ENCODE measurements at places on chromosomes 2 and 18. TPM values are rescaled to one million over a fixed set of nuclear protein-coding genes. Genes with fewer than 3 reads are reported as not detected.

- no peak overlapping the region for H3K4me3 ChIP-seq
- H3K27ac ChIP-seq, result no peak overlapping the region
- no peaks in the 10 kb centered on the region for H3K27me3 ChIP-seq
- no peak for DNase-seq
- H3K4me1 ChIP-seq, result no peaks in the 10 kb centered on the region
These were observed 40.9 kb downstream of the RBBP8 start for GRCh38 chr18:22974001-22974400.

GRCh38 chr2:14632133-14632936 is at the start of gene LRATD1:
TSS of gene LRATD1 (plus strand) at chr2:14632717. CDS start at chr2:14633980, 1,263 bp downstream.
- peaks cover 4% of the 10 kb centered on the region for H3K27me3 ChIP-seq
- peak; percentile 92 for DNase-seq
- H3K36me3 ChIP-seq, result no peaks in the 10 kb centered on the region
- no peak within 1 kb of the TSS for H3K27ac ChIP-seq
- H3K4me3 ChIP-seq, result peak within 1 kb of the TSS; percentile 66

GRCh38 chr2:196253116-196253480 is 81.7 kb upstream of the STK17B start:
- no peaks in the 10 kb centered on the region for H3K36me3 ChIP-seq
- peaks cover under 1% of the 10 kb centered on the region for H3K4me1 ChIP-seq
- no peaks in the 10 kb centered on the region for H3K27me3 ChIP-seq
- H3K4me3 ChIP-seq, result no peak overlapping the region

- no peak within 1 kb of the TSS for H3K27ac ChIP-seq
These were observed at the start of gene CNTNAP5 for GRCh38 chr2:124025171-124025580. TSS of gene CNTNAP5 (plus strand) at chr2:124025287. CDS start at chr2:124025651, 364 bp downstream.

DNA sequence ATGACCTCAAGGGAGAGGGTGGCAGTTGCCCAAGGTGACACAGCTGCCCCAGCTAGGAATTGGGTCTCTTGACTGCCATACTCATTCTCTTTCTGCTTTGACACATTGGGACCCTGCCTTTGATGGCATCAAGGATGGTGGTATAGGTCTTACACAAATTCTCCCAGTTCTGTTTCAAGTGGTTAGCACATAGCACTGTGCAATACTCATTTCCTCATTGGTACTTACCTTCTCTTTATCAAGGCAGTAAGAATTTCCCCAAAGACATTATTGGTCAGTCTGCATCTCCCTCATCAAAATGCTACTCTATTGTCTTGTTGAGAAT is 35.9 kb upstream of the CCDC93 start:
- H3K27ac ChIP-seq, result no peak overlapping the region
- peaks cover 18% of the 10 kb centered on the region for H3K27me3 ChIP-seq
- DNase-seq, result no peak
- no peaks in the 10 kb centered on the region for H3K36me3 ChIP-seq
- no peaks in the 10 kb centered on the region for H3K4me1 ChIP-seq

- no peak overlapping the region for H3K4me3 ChIP-seq
- H3K27ac ChIP-seq, result no peak overlapping the region
- H3K4me1 ChIP-seq, result no peaks in the 10 kb centered on the region
These were observed 20.4 kb downstream of the CMPK2 start for GRCh38 chr2:6845312-6845711.

- H3K4me1 ChIP-seq, result no peaks in the 10 kb centered on the region
- no peak overlapping the region for H3K4me3 ChIP-seq
- no peaks in the 10 kb centered on the region for H3K36me3 ChIP-seq
- no peak for DNase-seq
- H3K27ac ChIP-seq, result no peak overlapping the region
- H3K27me3 ChIP-seq, result no peaks in the 10 kb centered on the region
These were observed 41.1 kb downstream of the RAB3GAP1 start for GRCh38 chr2:135093193-135093592.

- peak; percentile 53 for DNase-seq
- H3K36me3 ChIP-seq, result no peaks in the 10 kb centered on the region
- no peaks in the 10 kb centered on the region for H3K4me1 ChIP-seq
- H3K4me3 ChIP-seq, result no peak overlapping the region
These were observed 801.1 kb upstream of the RAB6C start for GRCh38 chr2:129178356-129178755.

DNA sequence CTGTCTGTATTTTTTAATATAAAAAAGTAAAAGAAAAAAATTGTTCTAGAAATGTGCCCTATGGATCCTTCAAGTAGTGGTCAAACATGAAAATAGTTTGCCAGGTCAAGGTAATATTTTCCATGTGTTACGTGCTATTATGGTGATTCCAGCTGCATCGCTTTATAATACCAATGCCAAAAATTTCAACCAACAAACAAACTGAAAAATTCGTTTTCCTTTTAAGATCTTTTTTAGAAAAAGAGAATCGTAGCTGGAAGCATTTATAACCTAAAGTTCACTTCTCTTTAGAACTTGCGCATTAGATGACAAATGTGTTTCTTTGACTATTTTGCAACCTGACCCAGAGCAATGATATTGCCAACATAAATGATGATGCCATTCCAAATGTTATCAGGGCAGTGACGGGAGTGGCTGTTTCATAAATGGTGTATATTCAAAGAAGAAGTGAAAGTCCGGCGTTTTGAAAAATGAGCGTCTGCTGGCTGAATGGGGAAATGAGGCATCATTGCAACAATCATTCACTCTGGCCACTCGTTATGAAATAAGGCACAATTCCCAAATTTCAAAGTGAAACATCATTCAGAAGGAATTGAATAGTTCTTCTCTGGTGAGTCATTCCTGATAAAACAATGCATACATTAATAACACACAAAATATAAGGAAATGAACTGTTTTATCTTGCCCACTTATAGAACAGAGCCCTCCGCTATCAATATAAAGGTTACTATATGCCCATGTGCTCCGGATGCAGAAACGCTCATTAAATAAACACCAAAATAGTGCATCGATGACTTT is 297.4 kb downstream of the TGIF1 start:
- peaks cover 14% of the 10 kb centered on the region for H3K4me1 ChIP-seq
- H3K27ac ChIP-seq, result peak overlapping the region; percentile 26
- H3K36me3 ChIP-seq, result no peaks in the 10 kb centered on the region
- H3K4me3 ChIP-seq, result no peak overlapping the region

- H3K27me3 ChIP-seq, result no peaks in the 10 kb centered on the region
- H3K4me1 ChIP-seq, result no peaks in the 10 kb centered on the region
- no peak overlapping the region for H3K4me3 ChIP-seq
- H3K36me3 ChIP-seq, result no peaks in the 10 kb centered on the region
- DNase-seq, result no peak
- H3K27ac ChIP-seq, result no peak overlapping the region
These were observed 109.2 kb upstream of the MGAT5 start for GRCh38 chr2:134144651-134145050.

GRCh38 chr2:231294571-231295362 is 96.3 kb downstream of the ARMC9 start:
- H3K4me3 ChIP-seq, result no peak overlapping the region
- no peaks in the 10 kb centered on the region for H3K27me3 ChIP-seq
- peaks cover 15% of the 10 kb centered on the region for H3K36me3 ChIP-seq
- no peak for DNase-seq
- peaks cover 6% of the 10 kb centered on the region for H3K4me1 ChIP-seq
- no peak overlapping the region for H3K27ac ChIP-seq

GRCh38 chr2:178865146-178865936 is 58.1 kb upstream of the TTN start:
- H3K36me3 ChIP-seq, result no peaks in the 10 kb centered on the region
- no peaks in the 10 kb centered on the region for H3K27me3 ChIP-seq
- H3K4me3 ChIP-seq, result no peak overlapping the region
- peaks cover 16% of the 10 kb centered on the region for H3K4me1 ChIP-seq

DNA sequence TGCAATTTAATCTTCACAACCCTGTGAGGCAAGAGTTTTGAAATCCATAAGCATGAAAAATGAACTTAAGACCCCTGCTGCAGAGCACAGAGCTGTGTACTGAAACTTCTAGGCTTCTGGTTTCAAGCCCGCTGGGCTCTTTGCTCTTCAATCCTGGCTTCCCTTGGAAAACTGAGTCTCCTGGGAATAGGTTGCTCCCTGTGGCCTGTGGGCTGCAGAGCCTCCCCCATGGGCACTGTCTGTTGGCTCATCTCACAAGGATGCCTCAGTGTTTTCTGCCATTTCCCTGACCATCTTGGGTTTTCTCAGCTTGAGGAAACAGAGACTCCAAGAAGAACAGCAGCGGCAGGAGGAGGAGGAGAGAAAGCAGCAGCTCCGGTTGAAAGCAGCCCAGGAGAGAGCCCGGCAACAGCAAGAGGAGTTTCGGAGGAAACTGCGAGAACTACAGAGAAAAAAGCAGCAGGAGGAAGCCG is 44.5 kb downstream of the SUMO1 start:
- no peak for DNase-seq
- H3K27ac ChIP-seq, result no peak overlapping the region
- H3K27me3 ChIP-seq, result no peaks in the 10 kb centered on the region
- no peaks in the 10 kb centered on the region for H3K36me3 ChIP-seq

- H3K27ac ChIP-seq, result no peak overlapping the region
- no peak for DNase-seq
- no peaks in the 10 kb centered on the region for H3K36me3 ChIP-seq
- H3K4me3 ChIP-seq, result no peak overlapping the region
- H3K4me1 ChIP-seq, result peaks cover 8% of the 10 kb centered on the region
These were observed 6.9 kb downstream of the OXER1 start for GRCh38 chr2:42756966-42757513.

DNA sequence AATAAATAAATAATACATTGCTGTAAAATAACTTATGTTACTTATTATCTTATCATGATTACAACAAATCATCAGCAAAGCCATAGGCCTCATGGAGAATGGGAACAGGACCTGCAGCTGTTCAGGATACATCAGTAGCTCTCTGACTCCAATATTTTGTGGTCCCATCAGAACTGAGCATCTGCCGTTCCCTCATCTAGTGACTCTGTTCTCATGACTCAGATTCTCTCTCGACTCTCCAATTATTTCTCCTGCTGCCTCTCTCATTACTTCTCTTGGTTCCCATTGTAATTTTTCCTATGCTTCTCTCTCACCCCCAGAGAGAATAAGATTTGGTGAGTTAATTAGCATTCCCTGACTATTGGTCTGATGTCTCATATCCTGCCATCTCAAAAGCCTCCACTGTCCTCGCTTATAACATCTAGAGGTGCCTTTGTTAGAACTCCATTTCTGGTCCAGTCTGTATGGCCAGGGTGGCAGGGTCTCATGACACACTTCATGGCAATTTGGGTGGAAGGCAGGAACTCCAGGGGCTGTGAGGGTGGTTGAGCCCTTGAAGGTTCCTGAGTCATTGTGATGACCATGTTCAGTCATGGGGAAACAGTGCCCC is 78.0 kb upstream of the TANC1 start:
- no peaks in the 10 kb centered on the region for H3K4me1 ChIP-seq
- no peaks in the 10 kb centered on the region for H3K36me3 ChIP-seq
- H3K27ac ChIP-seq, result no peak overlapping the region
- no peak for DNase-seq
- no peak overlapping the region for H3K4me3 ChIP-seq
- no peaks in the 10 kb centered on the region for H3K27me3 ChIP-seq

DNA sequence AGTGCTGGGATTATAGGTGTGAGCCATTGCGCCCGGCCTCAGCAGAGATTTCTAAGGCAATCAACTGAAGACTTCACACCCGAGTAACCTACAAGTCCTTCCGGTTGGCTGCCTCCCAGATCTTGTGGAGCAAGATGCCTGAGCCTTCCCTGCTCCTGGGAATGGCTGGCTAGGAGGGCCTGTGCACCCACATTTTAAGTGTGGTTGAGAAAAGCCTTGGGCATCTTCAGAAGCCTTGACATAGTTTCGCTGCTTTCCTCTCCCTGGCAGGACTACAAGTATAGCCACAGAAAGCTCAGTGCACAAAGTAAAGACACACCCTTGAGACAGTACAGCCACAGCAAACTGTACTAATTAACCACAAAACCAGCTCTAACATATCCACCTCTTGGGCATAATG is 35.2 kb downstream of the E2F6 start:
- DNase-seq, result no peak
- no peak overlapping the region for H3K27ac ChIP-seq
- H3K27me3 ChIP-seq, result no peaks in the 10 kb centered on the region
- H3K4me1 ChIP-seq, result no peaks in the 10 kb centered on the region
- no peak overlapping the region for H3K4me3 ChIP-seq

DNA sequence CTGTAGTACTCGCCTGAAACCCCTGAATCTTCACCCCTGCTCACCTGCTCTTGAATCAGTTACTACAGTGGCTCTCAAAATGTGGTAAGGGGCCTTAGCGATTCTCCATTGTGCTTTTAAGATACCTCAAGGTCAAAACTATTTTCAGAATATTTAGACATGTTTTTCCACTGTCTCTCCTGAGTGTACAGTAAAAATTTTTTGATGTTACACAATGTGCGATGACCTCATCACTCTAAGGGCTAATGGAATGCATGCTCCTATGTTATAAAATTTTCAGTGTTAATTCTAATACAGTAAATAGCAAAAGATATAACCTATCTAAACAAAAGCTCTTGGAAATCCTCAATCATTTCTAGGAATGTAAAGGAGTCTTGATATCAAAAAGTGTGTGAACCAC is 336.9 kb upstream of the PKDCC start:
- H3K27ac ChIP-seq, result no peak overlapping the region
- H3K4me1 ChIP-seq, result peaks cover 7% of the 10 kb centered on the region
- no peaks in the 10 kb centered on the region for H3K27me3 ChIP-seq
- no peak for DNase-seq
- H3K4me3 ChIP-seq, result no peak overlapping the region

- no peak overlapping the region for H3K27ac ChIP-seq
- H3K36me3 ChIP-seq, result no peaks in the 10 kb centered on the region
- no peak overlapping the region for H3K4me3 ChIP-seq
- no peaks in the 10 kb centered on the region for H3K4me1 ChIP-seq
These were observed 269.6 kb downstream of the ARHGAP15 start for GRCh38 chr2:143398781-143399180.

- H3K27me3 ChIP-seq, result no peaks in the 10 kb centered on the region
- H3K27ac ChIP-seq, result no peak overlapping the region
- H3K36me3 ChIP-seq, result no peaks in the 10 kb centered on the region
- no peak overlapping the region for H3K4me3 ChIP-seq
- peaks cover 26% of the 10 kb centered on the region for H3K4me1 ChIP-seq
These were observed 136.2 kb downstream of the SLC8A1 start for GRCh38 chr2:40315683-40316082.

DNA sequence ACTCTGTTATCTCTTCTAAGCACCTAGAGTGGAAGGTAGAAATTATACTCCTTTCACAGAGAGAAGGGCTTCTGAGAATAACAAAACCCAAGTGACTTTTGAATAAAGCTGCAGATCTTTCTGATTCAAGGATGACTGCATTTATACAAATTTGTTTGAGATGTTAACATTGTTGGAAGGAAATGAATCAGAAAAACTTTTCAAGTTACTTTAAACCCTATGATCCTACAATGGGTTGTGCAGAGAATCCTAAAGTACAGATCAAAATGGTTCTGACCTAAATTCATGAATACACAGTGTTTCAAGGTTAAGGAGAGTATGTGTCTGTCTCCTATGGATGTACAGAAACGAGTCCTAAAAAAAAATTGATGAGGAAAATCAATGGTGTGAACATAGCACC is 1.8 kb downstream of the RFTN2 start:
- no peaks in the 10 kb centered on the region for H3K36me3 ChIP-seq
- no peak overlapping the region for H3K27ac ChIP-seq
- H3K27me3 ChIP-seq, result no peaks in the 10 kb centered on the region
- no peak overlapping the region for H3K4me3 ChIP-seq
- H3K4me1 ChIP-seq, result peaks cover 20% of the 10 kb centered on the region
- DNase-seq, result no peak

GRCh38 chr18:3671176-3671575 is 221.2 kb downstream of the TGIF1 start:
- no peak overlapping the region for H3K27ac ChIP-seq
- H3K36me3 ChIP-seq, result no peaks in the 10 kb centered on the region
- DNase-seq, result no peak
- no peak overlapping the region for H3K4me3 ChIP-seq
- no peaks in the 10 kb centered on the region for H3K4me1 ChIP-seq

GRCh38 chr18:8176554-8176953 is 432.7 kb upstream of the RAB12 start:
- no peak for DNase-seq
- H3K36me3 ChIP-seq, result no peaks in the 10 kb centered on the region
- peaks cover 25% of the 10 kb centered on the region for H3K4me1 ChIP-seq
- H3K27me3 ChIP-seq, result no peaks in the 10 kb centered on the region

SLC5A7 gene
- total RNA-seq, result not detected

PFN4 gene
- 0.46 TPM for total RNA-seq

NTSR2 gene
- total RNA-seq, result 1.0 TPM

SLC38A11 gene
- 0.83 TPM for total RNA-seq

C18orf63 gene
- not detected for total RNA-seq
